ENCODE measurements at places on chromosomes 1 and 21.

DNA sequence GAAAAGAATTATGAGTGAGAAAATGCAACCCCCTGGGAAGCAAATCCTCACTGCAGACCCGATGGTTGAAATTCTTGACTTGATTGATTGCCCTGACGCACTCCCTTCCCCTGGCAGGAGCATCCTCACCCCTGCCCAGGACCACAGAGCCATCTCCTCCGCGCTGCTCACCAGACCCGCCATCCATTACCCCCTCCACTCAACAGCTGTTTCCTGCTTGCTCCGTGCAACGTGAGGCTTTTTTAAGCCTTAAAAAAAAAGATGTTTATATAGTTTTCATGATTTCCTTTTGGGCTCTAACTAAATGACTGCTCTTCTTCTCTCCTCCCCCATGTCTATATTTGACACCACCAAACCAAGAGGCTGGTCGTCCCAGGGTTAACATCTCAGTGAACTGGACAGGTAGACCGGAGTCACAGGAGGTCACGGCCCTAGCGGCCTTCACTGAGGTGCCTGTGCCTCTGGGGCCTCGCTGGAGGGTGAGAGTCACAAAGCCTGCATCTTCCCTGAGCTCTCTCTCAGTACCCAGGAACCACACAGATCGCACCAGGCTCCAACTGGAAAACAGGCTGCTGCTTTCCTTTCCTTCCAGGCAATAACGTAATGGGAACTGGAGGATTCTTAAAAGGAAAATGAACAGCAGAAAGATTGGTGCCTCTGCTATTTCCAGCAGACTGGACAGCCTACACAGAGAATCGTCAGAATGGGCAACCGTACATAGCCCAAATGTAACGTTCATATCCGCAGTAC is 49.8 kb downstream of the ZBTB18 start:
- no peak for DNase-seq

- DNase-seq, result no peak
These were observed 13.5 kb downstream of the ZYG11A start for GRCh38 chr1:52856026-52856425.

DNA sequence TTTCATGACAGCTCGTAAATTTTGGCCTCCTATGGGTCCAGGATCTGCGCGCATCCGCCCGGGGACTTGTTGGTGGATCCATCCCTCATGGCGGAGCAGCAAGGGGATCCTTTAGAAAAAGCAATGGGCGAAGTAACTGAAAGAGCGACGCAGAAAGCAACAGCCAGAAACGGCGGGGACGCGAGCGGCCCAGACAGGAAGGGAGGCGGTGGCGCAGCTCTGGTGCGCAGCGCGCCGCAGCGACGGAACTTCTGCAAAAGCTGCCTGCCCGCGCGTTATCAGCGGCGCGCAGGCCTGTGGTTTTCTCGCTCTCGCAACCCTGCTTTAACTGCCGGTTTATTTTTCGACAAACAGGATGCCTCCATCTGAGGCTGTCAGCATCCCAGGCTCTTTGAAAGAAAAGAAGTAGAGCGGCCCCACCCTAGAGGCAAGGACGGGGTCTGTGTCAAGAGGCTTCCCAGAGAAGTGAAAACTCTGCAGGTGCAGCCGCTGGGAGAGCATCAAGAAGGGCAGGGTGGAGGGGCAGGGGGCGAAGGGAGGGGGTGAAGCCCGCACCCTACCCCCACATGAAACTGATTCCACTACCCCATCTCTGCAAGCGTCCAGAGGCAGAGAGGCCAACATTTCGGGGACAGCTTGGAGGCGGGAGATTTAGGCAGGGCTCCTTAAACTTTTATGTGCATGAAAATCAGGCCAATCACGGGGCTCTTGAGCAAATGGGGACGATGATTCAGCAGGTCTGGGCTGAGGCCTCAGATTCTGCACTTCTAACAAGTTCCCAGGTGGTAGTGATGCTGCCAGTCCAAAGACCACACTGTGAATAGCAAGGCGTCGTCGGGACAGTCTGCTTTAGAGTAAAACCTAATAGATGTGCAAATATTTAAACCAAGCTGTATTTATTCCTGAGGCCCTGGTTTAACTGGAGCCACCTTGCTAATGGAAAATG is 22.2 kb downstream of the RUNX1 start:
- no peak for DNase-seq

- DNase-seq, result no peak
These were observed 1.2 kb upstream of the CENPS start for GRCh38 chr1:10428984-10429383.

GRCh38 chr1:232577772-232578171 is 52.2 kb downstream of the SIPA1L2 start:
- DNase-seq, result no peak

DNA sequence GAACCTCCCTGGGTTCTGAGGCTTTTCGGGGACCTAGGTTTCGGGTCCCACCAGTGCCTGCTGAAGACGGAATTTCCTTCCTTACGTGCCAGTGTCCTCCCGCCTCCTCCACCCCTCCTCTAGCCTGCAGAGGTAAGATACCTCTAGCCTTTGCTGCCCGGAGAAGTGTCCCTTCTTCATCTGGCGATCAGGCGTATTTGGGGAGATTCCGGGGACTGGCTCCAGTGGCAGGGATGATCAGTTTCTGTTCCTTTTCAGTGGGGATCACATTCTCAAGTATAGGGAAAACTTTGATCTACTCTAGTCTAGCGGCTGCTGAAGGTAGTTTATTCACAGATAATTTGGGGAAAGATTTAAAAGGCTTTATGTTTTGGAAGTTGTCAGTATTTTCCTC is 674 bp downstream of the CEP350 start:
- no peak for DNase-seq

DNA sequence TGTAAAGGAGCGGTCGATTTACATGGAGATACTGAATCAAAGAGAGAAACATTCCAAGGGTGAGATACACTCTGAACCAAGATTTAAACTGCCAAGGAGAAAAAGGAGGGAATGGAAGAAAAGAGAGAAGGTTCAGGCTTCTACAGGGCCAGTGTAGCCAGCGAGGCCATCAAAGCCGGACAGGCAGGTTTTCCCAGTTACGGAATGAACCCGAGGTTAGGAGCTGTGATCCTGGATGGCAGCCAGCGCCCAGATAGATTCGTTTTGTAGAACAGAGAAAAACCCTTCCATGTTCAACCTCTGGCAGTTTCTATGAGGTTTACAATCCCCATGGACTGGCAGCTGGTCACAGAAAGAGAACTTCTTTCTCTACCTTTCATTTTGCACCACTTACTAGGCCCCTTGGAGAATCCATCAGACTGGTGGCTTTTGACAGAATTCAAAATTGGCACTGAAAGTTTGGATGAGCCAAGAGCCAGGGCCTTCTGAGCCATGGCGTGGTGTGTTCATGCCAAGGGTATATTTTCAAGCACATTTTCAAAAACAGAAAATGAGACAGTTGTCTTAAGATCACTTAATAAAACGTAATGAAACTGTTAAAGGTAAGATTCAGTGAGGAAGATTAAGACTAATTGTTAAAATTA is 171.5 kb downstream of the RUNX1 start:
- no peak for DNase-seq

GRCh38 chr1:182308826-182309225 is 82.8 kb downstream of the GLUL start:
- no peak for DNase-seq

- DNase-seq, result no peak
These were observed 208.1 kb upstream of the MAP1LC3C start for GRCh38 chr1:242206994-242207393.

GRCh38 chr1:177210071-177210470 is 39.3 kb downstream of the BRINP2 start:
- no peak for DNase-seq

DNA sequence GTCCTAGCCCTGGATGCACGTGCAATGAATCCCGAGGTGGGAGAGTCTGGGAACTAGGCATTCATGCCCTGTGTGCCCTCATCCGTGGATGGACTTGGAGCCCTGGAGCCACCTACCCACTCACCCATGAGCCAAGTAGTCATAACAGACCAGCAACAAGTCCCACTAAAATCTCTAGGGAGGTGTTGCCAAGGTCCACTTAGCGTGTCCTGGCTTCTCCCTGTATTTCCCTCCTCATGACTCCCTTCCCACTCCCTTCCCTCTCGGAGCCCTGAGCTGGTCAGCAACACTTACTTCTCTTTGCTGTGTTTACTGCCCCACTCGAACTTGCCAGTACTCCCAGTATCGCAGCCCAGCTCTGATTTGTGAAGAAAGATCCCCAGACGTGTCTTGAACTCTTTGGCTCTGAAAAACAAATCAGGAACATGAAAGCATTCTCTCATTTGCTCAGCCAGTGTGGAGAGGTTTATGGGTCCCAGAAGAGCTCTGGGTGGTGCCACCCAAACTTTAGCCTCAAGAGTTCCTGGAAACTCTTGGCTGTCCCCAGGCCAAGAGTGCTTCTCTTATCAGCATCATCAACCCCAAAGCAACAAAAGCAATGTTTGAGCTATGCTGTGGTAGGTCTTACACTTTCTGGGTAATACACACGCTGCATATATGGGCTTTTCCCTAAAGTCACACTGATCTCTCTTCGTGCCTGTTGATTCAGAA is 1.1 kb downstream of the RGS16 start:
- DNase-seq, result no peak

DNA sequence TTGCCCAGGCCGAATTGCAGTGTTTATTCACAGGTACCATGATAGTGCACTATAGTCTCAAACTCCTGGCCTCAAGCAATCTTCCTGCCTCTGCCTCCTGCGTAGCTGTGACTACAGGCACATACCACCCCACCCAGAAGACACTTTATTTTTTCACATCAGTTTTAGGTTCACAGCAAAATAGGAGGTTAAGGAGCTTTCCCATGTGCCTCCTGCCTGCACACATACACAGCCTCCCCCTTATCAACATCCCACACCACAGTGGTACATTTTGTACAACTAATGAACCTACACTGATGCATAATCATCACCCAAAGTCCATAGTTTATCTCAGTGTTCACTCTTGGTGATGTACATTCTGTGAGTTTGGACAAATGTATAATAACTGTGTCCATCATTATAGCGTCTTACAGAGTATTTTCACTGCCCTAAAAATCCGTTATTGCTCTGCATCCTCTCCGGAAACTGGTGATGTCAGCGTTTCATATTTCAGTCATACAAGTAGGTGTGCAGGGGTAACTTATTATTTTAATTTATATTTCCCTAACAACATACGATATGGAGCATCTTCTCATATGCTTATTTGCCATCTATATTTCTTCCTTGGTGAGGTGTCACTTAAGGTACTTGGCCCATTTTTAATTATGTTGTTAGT is 23.2 kb downstream of the OR13G1 start:
- no peak for DNase-seq

- no peak for DNase-seq
These were observed 36.3 kb downstream of the ERICH3 start for GRCh38 chr1:74637296-74637695.

GRCh38 chr1:20382711-20383110 is 92.0 kb downstream of the VWA5B1 start:
- DNase-seq, result no peak

- DNase-seq, result no peak
These were observed 7.0 kb upstream of the GREM2 start for GRCh38 chr1:240618946-240619345.

All from kidney epithelial cell (primary cell).